ENCODE measurements at places on chromosomes 11 and 22. TPM values are rescaled to one million over a fixed set of nuclear protein-coding genes. Genes with fewer than 3 reads are reported as not detected.

DNA sequence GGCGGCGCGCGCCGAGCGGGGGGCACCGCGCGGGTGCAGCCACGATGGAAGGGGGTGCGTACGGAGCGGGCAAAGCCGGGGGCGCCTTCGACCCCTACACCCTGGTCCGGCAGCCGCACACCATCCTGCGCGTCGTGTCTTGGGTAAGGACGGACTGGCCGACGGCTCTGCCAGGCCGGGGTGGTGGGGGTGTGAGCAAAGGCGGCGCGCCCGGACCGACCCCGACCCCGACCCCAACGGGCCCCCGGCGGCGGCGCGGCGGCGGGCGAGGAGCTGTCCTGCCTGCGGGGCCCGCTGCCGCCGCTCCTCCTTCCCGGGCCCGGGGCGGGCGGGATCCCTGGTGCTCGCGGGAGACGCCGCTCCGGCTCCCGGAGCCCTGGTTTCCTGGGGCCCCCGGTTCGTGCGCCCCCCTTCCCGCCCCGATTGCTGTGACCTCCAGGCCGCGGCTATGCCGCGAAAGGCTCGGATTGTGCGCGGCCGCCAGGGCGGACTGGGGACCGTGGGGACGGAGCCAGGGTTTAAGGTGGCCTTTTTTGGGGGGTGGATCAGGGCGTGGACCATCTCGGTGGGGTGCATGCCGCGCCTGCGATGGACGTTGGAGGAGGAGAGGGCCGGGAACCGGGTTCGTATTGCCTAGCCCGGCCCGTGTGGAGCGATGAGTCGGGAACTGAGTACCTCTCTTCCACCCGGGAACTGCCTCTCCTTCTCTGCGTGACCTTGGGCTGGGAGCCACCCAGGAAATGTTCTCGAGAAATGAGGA lies at the start of gene SYNGR1:
Gene SYNGR1 (plus strand): TSS at position 25 of the 760 bp plus-strand sequence. CDS start 20 bp downstream, at position 45.
- H3K4me1 ChIP-seq, result peaks cover 27% of the 10 kb centered on the region
- no peak within 1 kb of the TSS for H3K27ac ChIP-seq
- no peaks in the 10 kb centered on the region for H3K27me3 ChIP-seq
- DNase-seq, result no peak

GRCh38 chr11:36945384-36945783 lies 347.3 kb upstream of the RAG2 start:
- H3K36me3 ChIP-seq, result no peaks in the 10 kb centered on the region
- no peak overlapping the region for H3K4me3 ChIP-seq
- no peaks in the 10 kb centered on the region for H3K4me1 ChIP-seq
- no peak overlapping the region for H3K27ac ChIP-seq
- no peaks in the 10 kb centered on the region for H3K27me3 ChIP-seq
- DNase-seq, result no peak

DNA sequence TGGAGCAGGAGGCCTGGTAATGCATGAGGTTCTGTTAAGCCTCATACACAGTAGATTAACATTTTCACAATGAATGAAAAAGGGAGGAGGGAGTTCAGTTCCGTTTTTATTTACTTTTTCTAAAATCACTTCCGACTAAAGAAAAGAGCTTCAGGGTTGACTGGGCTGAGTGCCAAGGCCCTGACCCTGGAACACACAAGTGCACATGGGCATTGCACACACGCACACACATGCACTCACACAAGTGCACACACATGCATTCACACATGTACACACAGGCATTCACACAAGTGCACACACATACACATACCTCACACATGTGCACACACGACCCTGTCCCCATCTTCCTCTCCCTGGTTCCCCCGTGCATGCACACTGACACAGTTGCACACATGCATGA lies 303.3 kb downstream of the BRD1 start:
- no peaks in the 10 kb centered on the region for H3K36me3 ChIP-seq
- no peaks in the 10 kb centered on the region for H3K4me1 ChIP-seq
- H3K27ac ChIP-seq, result no peak overlapping the region
- H3K27me3 ChIP-seq, result peaks cover 2% of the 10 kb centered on the region
- no peak for DNase-seq

GRCh38 chr22:21047730-21048129 lies 2.0 kb downstream of the LRRC74B start:
- DNase-seq, result no peak
- no peaks in the 10 kb centered on the region for H3K36me3 ChIP-seq
- H3K27me3 ChIP-seq, result no peaks in the 10 kb centered on the region

Gene ART5
- 4.1 TPM for total RNA-seq

GRCh38 chr22:29394931-29395581 lies 6.7 kb upstream of the AP1B1 start:
- peaks cover 5% of the 10 kb centered on the region for H3K27me3 ChIP-seq
- H3K4me1 ChIP-seq, result no peaks in the 10 kb centered on the region
- H3K27ac ChIP-seq, result no peak overlapping the region
- peak; percentile 41 for DNase-seq
- no peaks in the 10 kb centered on the region for H3K36me3 ChIP-seq

DNA sequence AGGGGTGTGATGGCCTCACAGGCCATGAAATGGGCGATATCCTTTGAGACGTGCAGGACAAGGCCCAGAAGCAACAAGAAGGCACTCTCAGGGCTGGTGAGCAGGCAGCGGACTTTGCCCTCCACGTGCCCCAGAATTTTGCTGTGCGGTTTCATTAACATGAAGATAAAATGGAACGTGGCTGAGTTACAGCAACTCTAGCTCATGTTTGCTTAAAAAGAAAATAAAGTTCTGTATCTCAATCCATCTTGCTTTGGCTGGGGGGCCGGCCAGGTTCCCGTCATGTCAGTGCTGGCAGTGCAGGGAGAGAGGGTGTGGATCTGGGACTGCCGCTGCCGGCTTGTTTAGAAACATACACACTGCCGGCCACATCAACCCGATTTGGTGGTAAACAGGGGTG lies 370.1 kb downstream of the OPCML start:
- H3K27ac ChIP-seq, result no peak overlapping the region
- H3K36me3 ChIP-seq, result no peaks in the 10 kb centered on the region
- no peak overlapping the region for H3K4me3 ChIP-seq
- H3K27me3 ChIP-seq, result peaks cover 2% of the 10 kb centered on the region

Gene OR8B3
- not detected for total RNA-seq
